Epithelial cell of proximal tubule (primary cell): ENCODE measurements at places on chromosomes 4 and X. TPM values are rescaled to one million over a fixed set of nuclear protein-coding genes. Genes with fewer than 3 reads are reported as not detected.

The ARMCX1 gene
- total RNA-seq: 15.5 and 18.3 TPM in 2 replicates

- no peak for DNase-seq
These were observed at the start of gene SHROOM2 for GRCh38 chrX:9785944-9786797. Gene SHROOM2 (plus strand): TSS chrX:9786429. CDS start chrX:9786546, 117 bp downstream.

DNA sequence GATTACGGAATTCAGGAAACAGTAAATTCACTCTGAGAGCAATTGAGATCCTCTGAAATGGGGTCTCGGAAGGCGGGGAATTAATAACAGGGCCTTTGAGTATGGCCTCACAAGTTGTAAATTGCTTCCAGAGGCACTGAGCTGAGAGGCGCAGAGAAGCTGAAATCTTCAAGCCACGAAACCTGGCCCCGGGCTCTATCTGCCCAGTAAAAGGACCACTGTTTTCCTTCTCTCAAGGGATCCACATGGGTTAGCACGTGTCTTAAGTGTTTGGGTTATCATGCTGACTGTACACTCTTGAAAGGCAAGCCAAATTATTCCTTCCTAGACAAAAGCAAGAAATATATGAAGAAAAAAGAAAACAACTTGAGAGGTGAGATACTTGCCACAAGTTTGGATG lies 1012.9 kb upstream of the FTHL17 start:
- no peak for DNase-seq

- DNase-seq: no peak
These were observed 69.0 kb upstream of the ATOH1 start for GRCh38 chr4:93759506-93759905.

DNA sequence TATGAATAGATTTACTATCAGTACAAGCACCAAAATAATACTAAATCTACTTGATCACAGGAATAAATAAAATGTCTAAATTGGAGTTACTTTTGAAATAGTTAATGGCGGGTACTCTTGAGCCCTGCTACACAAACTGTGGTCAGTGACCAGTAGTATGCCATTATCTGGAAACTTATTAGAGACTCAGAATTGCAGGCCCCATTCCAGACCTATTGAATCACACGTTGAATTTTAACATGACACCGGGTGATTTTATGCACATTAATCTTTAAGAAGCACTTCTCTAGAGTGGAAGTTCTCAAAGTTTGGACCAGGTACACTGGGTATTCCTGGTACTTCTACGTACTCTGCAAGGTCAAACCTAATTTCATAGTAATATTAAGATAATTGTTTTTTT lies 660.0 kb upstream of the POU3F4 start:
- no peak for DNase-seq

GRCh38 chrX:113545040-113545439 lies 704.4 kb upstream of the AMOT start:
- no peak for DNase-seq

The CNOT6L gene
- total RNA-seq: 5.7 and 8.6 TPM in 2 replicates

GRCh38 chrX:120453985-120454384 lies 15.1 kb downstream of the LAMP2 start:
- no peak for DNase-seq

DNA sequence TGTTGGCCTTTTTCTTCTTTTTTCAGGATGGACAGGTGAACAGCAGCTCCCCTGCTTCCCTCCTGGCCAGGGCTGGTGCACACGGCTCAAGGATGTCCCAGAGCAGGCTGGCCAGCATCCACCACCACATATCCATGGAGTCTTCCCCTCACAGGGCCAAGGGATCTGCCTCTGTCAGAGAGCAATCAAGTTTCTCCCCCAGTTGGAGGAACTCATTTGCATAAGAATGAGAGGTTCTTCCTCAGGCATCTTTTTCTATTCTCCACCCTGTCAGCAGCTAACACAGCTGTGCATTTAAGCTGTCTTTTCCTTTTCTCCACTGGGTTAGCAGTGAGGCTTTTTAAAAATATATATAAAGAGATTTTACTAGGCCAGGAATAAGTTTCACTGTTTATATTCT lies 143.8 kb downstream of the ANAPC10 start:
- DNase-seq: no peak

GRCh38 chrX:134525086-134525792 lies 65.3 kb downstream of the HPRT1 start:
- DNase-seq: no peak

The NOP14 gene
- total RNA-seq: 26.0 and 35.1 TPM in 2 replicates

- DNase-seq: no peak
These were observed 3.3 kb downstream of the CXCL1 start for GRCh38 chr4:73872316-73873108.

The MAGEA9B gene
- total RNA-seq: not detected in 2 replicates

The BEX4 gene
- 34.2 and 46.4 TPM in 2 replicates for total RNA-seq

The HAND2 gene
- not detected in 2 replicates for total RNA-seq

The PHEX gene
- total RNA-seq: 0.07 and 0.29 TPM in 2 replicates

The DDX53 gene
- total RNA-seq: not detected in 2 replicates

- peak; percentile 70 for DNase-seq
These were observed 58.4 kb upstream of the TET2 start for GRCh38 chr4:105088110-105088879.

DNA sequence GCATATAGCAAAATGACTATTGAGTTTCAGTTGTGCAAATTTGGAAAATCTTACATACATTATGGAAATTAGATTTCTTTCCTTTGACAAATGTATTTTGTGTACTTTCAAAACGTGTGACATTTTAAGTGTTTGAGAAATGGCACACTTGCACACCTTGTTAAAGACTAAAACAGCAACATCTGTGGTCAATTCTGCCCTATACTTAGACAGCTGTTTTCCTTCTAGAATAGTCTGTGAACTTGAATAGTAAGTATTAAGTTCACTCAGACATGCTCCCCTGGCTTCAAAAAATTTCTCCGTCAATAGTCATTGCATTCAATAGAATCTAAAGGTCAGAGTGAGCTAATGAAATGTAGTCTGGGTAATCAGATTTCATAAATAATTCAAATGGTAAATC lies 21.7 kb upstream of the TBC1D9 start:
- no peak for DNase-seq

GRCh38 chrX:118990512-118991227 lies 16.3 kb downstream of the LONRF3 start:
- DNase-seq: no peak

GRCh38 chr4:40579983-40580382 lies 49.7 kb downstream of the RBM47 start:
- DNase-seq: peak; percentile 76
